Stimulated activated CD4-positive, alpha-beta T cell treated with anti-CD3 and anti-CD28 coated beads, Interleukin-4, amount 100 ng/mL, for 48 hours (primary cell): ENCODE measurements at places on chromosomes 5 and 9.

DNA sequence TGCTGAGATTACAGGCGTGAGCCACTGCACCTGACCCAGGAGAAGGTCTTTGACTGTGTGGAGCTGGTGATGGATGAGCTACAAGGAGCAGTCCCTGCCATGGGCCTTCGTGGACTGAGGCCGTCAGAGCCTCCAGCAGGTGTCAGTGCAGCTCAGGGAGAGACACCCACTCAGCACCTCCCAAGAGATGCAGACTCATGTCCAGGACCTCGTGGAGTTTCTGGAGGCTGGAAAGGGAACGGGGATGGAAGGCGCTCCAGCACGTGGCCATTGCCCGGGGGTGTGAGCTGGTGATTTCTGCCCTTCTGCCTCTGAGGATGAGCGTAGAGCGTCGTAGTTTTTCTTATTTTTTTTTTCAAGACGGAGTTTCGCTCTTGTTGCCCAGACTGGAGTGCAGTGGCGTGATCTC lies 9.5 kb downstream of the TOR4A start:
- DNase-seq = no peak

- DNase-seq = no peak
Measured at GRCh38 chr5:60802986-60803385, 41.1 kb downstream of the ELOVL7 start.

GRCh38 chr5:144105371-144105770 lies 65.1 kb downstream of the YIPF5 start:
- no peak for DNase-seq

- no peak for DNase-seq
Measured at GRCh38 chr5:123906698-123907295, 394.8 kb downstream of the CSNK1G3 start.
